Hematopoietic multipotent progenitor cell treated with erythropoietin and hydrocortisone succinate and interleukin-3 and kit ligand, for 4 days (in vitro differentiated cells): ENCODE measurements at places on chromosomes 2 and 18.

DNA sequence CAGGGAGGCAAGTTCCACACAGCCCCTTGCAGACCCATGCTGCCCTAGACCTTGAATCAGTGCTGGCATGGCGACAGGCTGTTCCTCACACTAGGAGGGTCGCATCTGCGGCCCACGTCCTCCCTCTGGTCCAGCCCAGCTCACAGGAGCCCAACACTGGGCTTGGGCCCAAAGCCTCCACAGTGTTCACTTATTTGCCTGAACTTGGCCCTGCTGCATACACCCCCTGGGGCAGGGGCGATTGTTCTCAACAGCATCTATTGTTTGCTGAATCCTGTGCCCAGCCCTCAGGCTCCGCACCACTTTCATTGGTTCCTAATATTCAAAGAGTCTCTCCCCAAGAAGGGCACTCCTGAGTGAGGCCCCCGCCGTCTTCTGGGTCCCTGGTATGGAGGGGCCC, 90.7 kb downstream of the ZBTB7C start:
- no peak for DNase-seq

DNA sequence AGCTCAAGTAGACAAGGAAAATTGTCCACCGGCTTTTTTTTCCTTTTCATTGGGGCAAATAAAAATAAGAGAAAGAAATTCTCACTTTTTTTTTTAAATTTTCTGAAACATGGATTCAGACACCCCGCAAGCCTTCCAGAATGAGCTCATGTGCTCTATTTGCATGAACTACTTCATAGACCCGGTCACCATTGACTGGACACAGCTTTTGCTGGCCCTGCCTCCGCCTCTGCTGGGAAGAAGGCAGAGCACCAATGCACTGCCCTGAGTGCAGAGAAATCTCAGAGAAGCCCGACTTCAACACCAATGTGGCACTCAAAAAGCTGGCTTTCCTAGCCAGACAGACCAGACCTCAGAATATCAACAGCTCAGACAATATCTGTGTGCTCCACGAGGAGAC, 30.2 kb upstream of the TRIM43B start:
- no peak for DNase-seq

DNA sequence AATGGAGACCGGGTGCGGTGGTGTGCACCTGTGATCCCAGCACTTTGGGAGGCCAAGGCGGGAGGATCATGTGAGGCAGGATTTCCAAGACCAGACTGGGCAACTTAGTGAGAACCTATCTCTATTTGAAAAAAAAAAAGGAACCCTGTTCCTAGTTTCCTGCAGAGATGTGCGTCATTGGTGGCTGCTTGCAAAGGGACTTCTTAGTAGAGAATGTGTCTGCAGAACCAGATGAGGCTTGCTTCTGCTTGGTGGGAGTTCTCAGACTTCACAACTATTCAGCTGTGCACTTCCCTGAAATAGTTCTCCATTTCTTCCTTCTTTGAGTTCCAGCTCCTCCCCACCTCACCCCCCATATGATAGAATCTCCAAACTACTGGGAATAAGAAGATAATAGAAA, 22.3 kb downstream of the ZCCHC2 start:
- DNase-seq, result no peak

GRCh38 chr2:127656569-127657231, 10.7 kb downstream of the GPR17 start:
- DNase-seq, result no peak

DNA sequence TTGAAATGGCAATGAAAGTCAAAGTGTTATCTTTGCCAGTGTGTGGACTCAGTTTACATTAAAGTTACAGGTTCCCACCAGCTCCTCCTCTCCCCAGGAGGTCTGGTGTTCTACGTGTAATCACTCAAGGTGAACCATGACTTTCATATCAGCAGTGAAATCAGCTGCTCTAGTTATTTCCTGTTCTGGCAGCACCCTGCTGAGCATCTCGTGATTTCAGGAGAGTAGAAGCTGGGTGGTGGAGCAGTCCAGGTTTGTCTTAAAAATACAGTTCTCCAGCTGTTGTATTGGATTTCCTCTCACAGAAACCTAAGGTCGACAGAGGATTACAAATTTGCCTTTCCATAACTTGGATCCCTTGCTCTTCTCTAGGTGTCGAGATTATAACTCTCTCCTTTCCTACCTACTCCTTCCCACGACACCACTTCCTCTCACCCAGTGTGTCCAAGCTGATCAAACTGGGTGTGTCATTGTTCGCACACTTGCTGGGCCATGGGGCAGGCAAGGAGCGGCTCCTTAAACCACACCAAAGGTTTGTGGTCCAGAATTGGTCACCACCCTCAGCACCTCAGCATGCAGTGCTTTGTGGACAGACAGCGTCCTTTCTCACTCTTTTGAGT, 13.0 kb upstream of the ARHGAP25 start:
- peak; percentile 34 for DNase-seq

DNA sequence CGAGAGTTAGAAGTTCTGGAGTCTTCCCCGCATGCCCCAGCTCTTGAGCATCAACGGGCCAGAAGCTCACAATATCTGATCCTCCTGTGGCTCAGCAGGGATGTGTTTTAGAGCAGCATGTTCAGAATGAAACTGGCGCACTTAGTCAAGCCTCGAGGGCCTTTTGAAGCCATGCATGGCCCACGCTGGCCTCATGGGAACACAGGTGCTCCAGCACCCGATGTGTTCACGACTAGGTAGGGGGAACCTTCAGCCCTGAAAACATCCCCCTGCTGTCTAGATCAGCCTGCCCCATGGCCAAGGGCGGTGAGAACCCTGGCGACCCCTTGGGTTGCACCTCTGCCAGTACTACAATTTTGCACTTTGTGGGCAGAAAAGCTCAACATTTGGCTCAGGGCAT, 32.8 kb downstream of the MSH6 start:
- DNase-seq, result no peak

GRCh38 chr2:200592406-200593075, 6.7 kb downstream of the AOX1 start:
- peak; percentile 74 for DNase-seq

DNA sequence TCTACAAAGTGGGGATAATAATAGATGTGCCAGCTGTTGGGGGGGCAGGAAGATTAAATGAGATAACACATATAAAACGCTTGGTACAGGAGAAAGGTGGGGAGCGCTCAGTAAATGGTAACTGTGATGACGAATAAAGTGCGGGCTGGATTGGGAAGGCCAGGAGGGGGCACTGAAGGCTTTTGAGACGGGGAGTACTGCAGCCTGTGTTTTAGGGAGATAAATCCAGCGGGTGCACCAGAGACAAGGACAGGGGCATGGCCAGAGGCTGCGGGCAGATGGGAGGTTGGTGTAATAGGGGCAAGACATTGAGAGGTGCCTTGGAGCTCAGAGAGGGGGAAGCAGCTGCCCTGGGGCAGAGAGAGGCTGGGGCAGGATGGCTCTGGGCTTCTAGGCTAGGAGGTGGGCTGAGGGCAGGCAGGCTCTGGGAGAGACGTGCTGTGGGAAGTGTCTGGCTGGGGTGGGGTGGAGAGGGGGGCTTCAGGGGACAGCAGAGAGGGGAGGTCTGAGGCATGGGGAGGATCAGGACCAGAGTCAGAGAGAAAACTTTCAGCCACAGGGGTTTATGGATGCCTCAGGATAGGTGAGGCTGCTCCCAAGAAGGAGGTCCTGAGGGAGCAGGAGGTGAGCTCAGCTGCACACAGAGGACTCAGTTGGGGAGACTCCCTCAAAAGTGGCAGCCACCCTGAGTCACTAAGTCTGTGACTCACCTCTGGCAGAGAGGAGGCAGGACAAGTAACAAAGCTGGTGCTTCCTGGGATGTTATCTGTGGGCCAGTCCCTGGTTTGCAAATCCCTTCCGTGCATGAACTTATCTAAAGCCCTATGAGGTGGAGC, 18.8 kb downstream of the TEX44 start:
- peak; percentile 93 for DNase-seq

DNA sequence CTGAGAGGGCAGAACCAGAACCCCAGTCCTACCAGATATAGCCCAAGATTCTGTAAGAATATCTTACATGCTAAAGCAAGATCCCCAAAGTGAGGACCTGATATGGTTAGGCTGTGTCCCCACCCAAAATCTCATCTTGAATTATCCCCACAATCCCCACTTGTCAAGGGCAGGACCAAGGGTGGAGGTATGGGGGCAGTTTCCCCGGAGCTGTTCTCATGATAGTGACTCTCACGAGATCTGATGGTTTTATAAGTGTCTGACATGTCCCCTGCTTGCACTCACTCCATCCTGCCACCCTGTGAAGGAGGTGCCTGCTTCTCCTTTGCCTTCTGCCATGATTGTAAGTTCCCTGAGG, 19.9 kb downstream of the TTC32 start:
- no peak for DNase-seq

DNA sequence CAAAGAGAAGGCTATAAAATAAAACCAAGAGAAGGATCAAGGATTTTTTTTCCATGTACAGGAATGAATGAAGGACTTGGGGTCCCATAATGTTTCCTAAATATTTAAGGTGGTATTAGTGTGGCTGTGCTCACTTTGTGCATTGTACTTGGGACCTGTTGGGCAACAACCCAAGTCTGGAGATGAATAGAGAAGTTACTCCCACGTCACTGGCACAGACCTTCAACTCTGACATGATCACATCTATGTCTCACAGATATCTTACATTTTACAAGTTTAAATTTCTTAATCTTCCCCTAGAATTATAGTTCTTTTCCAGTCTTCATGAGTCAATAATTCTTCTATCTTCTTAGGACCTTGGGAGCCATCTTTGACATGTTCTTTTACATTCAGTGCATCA, 133.4 kb downstream of the PLCL1 start:
- peak; percentile 43 for DNase-seq
